Thymus (tissue), 14 donors: ENCODE measurements at places on chromosomes 2 and 18. TPM values are rescaled to one million over a fixed set of nuclear protein-coding genes. Genes with fewer than 3 reads are reported as not detected.

The REG3G gene
- total RNA-seq, result 0.09 TPM

DNA sequence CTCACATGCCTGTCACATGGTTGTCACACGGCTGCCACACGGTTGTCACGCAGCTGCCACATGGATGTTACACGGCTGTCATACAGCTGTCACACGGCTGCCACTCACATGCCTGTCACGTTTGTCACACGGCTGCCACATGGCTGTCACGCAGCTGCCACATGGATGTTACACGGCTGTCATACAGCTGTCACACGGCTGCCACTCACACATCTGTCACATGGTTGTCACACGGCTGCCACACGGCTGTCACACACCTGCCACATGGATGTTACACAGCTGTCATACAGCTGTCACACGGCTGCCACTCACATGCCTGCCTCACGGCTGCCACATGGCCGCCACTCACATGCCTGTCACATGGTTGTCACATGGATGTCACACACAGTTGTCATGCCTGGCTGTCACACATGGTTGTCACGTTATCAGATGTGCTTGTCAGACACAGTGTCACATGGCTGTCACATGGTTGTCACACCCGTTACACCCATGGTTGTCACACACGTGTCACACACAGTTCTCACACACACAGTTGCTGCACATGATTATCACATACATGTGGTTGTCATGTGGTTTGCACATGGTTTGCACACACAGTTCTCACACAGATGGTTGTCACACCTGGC is 19.4 kb downstream of the KCNG2 start:
- DNase-seq, result no peak

The ACTR1B gene
- total RNA-seq, result 44.1 TPM

The IGFBP2 gene
- total RNA-seq, result 189 TPM

The L3MBTL4 gene
- total RNA-seq, result 4.3 TPM

The PDCD1 gene
- 16.0 TPM for total RNA-seq

GRCh38 chr18:10804126-10804525 is 278.3 kb downstream of the NAPG start:
- no peak for DNase-seq

GRCh38 chr2:33011941-33012340 is 65.2 kb downstream of the LTBP1 start:
- DNase-seq, result no peak

GRCh38 chr2:204108330-204108751 is 171.8 kb downstream of the ICOS start:
- DNase-seq, result peak; percentile 60

GRCh38 chr2:134021830-134022524 is 231.9 kb upstream of the MGAT5 start:
- DNase-seq, result no peak

- no peak for DNase-seq
Observed at GRCh38 chr2:31978436-31978835, 32.4 kb downstream of the MEMO1 start.

The GRHL1 gene
- 1.2 TPM for total RNA-seq

DNA sequence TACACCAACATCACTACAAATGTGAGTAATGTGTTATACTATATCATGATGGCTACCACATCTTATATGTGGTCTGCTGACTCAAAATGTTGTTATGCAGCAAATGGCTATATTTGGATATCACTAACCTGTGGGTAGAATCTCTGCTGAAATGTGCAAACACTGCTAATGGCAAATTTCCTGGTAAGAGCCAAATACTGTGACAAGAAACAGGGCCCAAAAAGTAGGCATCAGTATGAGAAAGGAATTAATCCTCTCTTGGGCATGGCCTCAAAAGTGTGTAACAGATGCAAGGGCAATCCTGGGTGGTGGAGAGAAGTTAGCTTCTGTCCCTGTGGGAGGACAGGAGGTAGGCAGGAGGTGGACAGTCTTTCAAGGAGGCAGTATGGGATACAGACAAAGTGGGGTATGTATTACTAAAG is 13.3 kb downstream of the ATF2 start:
- no peak for DNase-seq

GRCh38 chr2:74945788-74946331 is 12.6 kb upstream of the POLE4 start:
- no peak for DNase-seq

The TCF23 gene
- total RNA-seq, result 0.14 TPM

The GAL3ST2 gene
- 0.09 TPM for total RNA-seq

DNA sequence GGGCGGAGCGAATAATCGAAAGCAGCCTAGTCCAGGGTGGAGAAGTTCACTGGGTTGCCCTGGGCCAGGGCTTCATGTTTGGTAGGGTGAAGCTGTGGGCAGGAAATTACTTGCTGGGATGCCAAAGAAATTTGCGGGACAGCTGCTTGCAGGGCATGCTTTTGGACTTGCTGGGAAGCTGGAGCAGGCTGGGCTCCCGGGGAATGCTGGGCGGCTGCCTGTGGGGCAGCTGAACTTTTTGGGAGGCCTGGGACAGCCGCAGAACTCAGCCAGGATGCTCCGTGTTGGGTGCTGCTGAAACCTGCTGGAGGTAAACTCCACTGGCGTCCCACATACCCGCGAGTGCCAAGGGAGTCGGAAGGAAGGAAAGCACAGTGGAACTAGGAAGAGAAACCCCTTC is 31.9 kb downstream of the ASB1 start:
- no peak for DNase-seq

GRCh38 chr18:79422022-79422782 is 26.5 kb downstream of the NFATC1 start:
- no peak for DNase-seq

The MC2R gene
- 0.05 TPM for total RNA-seq

The HOXD3 gene
- 0.28 TPM for total RNA-seq

DNA sequence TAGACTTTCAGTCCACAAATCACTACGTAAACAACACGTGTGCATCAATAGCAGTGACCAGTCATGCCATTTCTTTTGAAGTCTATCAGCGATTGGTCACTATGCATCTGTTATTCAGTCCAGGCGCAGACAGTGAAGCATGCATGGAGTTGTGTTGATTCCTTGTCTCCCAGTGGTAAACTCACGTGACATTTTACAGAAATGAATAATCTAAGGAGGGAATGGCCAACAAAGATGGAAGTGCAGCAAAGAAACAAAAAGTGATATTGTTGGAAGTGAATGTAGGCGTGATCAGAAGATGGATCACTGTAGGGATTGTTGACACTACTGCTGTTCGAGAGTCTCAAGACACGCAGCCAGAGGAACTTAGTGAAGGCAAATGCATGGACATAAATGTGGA is 317.8 kb upstream of the MGAT5 start:
- DNase-seq, result no peak

GRCh38 chr18:32966141-32966540 is 193.3 kb upstream of the KLHL14 start:
- no peak for DNase-seq

The GPR75 gene
- 0.57 TPM for total RNA-seq

DNA sequence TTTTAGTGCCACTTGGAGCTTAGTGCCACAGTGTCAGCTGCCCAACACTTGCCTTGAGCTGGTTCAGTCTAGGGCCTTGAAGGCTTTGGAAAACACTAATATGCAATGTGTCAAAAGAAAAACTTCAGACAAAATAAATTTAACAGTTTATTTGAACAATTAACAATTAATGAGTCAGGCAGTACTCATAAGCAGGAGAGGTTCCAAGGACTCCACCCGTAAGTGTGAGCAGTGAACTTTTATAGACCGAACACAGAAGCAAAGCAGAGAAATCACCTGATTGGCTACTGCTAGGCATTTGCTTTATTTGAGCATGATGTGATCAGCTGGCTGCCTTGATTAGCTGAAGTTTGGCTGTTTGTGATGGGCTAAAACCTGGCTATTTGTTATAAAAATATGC is 49.5 kb upstream of the TBC1D8 start:
- DNase-seq, result no peak

GRCh38 chr2:198659096-198659870 is 798.5 kb downstream of the SATB2 start:
- no peak for DNase-seq

GRCh38 chr2:219517954-219518778 is 3.9 kb downstream of the ASIC4 start:
- no peak for DNase-seq

DNA sequence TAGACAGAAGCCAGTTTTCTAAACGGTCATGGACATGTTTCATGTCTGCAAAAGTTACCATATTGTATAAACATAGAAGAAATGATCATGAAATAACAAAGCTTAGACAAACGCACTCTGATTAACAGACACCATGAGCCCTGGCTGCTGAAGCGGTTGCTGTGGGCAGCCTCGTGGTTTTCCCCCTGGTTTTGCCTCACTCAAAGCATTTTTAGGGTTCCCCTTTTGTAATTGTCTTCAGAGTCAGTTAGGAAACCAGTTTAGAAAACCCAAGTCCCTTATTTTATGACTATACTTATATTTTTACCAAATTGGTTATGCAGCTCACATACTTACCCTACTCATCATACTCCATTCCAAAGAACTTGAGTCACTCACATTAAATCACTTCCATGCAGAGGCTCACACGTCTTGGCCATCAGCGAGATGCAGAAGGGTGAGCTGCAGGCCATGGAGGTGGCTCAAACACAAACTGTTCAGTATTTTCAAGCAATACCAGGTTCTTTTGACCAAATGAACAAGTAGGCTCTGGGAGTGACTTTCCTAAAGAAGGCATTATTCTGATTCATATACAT is 105.6 kb upstream of the SALL3 start:
- DNase-seq, result no peak

GRCh38 chr2:105760191-105760590 is 15.5 kb downstream of the NCK2 start:
- DNase-seq, result no peak

The CHRNA1 gene
- 2.2 TPM for total RNA-seq

GRCh38 chr2:162063899-162064298 is 10.1 kb downstream of the DPP4 start:
- DNase-seq, result no peak

The IL1RL1 gene
- 1.1 TPM for total RNA-seq

- peak; percentile 53 for DNase-seq
Observed at GRCh38 chr2:25041307-25041927, 459 bp upstream of the EFR3B start.

DNA sequence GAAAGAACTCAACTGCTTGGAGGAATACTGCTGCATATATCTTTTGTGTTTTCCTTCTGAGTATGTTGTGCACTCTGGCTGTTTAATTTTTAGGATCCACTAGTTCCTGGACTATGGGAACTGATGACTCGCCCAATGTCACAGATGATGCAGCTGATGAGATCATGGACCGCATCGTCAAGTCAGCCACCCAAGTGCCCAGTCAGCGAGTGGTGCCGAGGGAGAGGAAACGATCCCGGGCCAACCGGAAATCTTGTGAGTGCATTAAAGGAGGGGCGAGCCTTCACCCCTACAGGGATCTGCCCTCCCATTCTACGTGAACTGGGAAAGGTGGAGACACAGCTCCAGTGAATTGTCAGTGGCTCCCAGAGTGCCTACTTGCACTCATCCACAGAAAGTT is 59.6 kb downstream of the TPGS2 start:
- no peak for DNase-seq

DNA sequence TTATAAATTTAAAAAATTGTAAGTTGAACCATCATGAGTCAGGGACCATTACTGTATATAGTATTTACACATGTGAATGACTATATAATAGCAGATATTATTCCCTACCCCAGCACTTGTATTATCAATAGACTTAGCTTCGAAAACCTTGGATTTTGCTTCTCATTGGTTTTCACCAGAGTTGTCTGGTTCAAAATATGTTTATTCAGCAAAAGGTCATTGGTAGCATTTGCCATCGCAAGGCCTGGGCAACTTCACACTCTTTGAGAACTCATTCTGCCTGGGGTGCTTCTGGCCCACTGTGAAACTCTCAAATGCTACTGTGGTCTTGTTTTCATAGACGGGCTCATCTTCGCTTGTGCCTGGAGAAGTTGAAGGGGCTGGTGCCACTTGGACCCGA is 20.1 kb downstream of the MXD1 start:
- DNase-seq, result no peak

The PCARE gene
- 0.09 TPM for total RNA-seq

GRCh38 chr2:234025466-234025865 is 25.0 kb upstream of the SPP2 start:
- no peak for DNase-seq

GRCh38 chr2:62765619-62766376 is 60.3 kb downstream of the EHBP1 start:
- DNase-seq, result no peak

- no peak for DNase-seq
Observed at GRCh38 chr18:64712035-64712434, 563.1 kb upstream of the LINC00305 start.

- no peak for DNase-seq
Observed at GRCh38 chr18:26639149-26639548, 90.8 kb upstream of the KCTD1 start.

DNA sequence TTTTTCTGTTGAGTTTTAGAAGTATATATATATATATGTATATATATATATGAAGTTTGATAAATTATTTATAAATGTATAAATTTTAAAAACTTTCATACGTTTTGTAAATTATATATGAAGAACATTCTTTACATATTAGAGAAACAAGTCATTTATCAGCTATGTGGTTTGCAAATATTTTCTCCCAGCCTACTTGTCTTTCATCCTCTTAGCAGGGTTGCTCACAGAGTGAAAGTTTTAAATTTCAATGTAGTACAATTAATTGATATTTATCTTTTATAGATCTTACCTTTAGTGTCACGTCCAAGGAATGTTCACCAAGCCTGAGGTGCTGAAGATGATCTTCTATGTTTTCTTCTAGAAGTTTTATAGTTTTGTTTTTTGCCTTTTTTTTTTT is 78.3 kb upstream of the HS6ST1 start:
- DNase-seq, result no peak

GRCh38 chr2:173290518-173290917 is 64.2 kb upstream of the CDCA7 start:
- DNase-seq, result no peak

- DNase-seq, result no peak
Observed at GRCh38 chr18:79026491-79026890, 42.7 kb upstream of the ATP9B start.

GRCh38 chr18:59996370-59996966 is 96.7 kb downstream of the PMAIP1 start:
- DNase-seq, result peak; percentile 34

GRCh38 chr2:228771774-228772173 is 499.3 kb downstream of the PID1 start:
- no peak for DNase-seq

The SNRNP200 gene
- total RNA-seq, result 51.1 TPM

GRCh38 chr2:73859721-73860586 is 31.2 kb downstream of the STAMBP start:
- DNase-seq, result no peak

DNA sequence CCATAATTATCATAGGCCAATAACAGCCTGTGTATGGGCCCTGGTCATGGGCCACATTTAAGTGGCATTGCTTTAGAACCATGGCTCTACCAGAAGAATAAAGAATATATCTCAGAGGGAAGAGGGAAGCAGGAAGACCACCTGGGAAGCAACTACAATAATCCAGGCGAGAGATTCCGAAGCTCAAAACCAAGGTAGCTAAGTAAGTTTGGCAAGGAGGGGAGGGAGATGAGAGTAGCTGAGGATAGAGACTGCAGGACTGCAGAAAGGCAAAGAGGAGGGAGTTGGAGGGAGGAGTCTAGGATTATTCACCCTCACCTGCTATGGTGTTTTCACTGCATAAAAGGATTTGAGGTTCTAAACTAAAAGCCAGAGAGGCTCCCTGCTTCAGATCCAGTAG is 293.5 kb downstream of the SETBP1 start:
- no peak for DNase-seq

GRCh38 chr18:10247021-10247741 is 207.3 kb upstream of the APCDD1 start:
- DNase-seq, result peak; percentile 77

The NEURL3 gene
- 9.0 TPM for total RNA-seq

GRCh38 chr18:45519411-45520280 is 95.6 kb upstream of the SLC14A2 start:
- DNase-seq, result no peak

- DNase-seq, result no peak
Observed at GRCh38 chr2:143355870-143356269, 226.7 kb downstream of the ARHGAP15 start.

The VAMP5 gene
- total RNA-seq, result 19.0 TPM
